ENCODE measurements at places on chromosomes 1 and 21.

- no peak for DNase-seq
Observed at GRCh38 chr1:216119600-216119999, 303.6 kb downstream of the USH2A start.

DNA sequence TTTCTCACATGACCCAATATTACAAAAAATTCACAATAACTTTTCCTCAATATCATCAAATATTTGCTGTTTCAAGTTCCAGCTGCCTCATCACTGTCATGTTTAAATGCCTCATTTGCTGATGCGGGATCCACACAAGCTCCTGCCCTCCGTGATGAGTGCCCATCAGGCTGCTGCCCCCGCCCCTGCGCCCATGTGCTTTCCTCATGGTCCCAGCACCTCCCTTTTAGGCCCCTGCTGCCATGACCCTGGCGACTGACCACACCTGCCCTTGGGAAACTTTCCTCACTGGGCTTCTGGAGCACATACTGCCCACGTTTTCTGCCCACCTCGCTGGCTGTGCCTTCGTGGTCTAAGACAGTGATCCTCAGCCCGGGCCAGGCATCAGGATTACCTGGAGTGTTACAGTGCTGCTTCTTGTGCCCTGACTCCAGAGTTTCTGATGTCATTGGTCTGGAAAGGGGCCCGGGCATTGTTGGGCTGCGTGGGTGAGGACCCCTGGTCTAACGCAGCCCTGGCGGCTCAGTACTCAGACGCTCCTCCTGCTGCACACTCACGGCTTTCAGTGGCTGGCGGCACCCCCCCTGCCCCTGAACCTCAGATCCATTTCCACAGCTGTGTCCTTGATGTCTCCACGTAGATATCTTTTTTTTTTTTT lies 20.5 kb downstream of the PLEKHM2 start:
- DNase-seq: no peak

DNA sequence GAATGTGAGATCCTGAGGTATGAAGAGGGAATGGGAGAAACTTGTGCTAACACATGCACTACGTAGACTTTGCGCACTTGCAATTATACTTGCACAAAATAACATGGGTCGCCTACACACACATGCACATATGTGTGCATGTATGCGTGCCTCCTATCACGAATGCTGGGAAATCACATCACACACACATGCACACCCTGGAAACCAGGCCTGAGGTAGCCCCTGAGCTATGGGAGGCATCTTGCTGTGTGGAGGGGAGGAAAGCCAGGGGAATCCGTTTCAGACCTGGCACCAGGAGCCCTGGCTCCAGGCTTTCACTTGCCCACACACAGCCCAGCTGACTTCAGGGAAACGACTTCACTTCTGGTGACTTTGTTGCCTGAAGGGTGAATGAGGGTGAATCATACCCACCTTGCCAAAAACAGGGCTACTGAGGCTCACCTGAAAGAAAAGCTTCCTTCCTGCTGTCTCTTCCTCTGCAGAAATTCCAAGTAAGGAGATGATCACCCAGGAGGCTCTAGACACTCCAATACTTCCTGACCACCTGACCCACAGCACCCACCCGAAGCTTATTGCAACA lies 136.0 kb upstream of the NGF start:
- no peak for DNase-seq

DNA sequence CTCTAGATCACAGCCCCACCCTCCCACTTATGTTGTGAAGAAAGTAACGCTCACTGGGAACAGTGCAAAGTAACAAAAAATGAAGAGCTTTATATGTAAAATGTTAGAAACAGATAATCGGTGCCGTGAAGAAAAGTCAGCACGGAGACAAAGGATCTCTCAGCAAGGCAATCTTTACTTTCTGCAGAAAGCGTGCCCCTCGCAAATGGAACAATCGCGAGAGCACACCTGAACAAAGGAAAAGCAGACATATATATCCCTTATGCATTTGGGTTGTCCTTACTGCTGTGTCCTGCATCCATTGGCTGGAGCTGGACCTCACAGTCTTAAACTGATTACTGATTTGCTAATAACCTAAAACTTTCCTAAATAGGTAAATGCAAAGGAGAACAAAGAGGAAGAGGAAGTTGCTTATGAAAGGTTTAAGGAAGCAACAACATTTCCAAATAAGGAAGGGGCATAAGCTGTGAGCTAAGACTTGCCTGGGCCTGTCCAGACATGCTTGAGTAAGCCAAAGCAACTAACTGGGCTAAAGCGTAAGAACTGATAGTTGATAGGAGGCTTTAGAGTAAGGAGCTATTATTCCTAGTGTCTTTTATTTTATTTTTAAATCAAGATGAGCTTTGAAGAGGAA lies 89.7 kb downstream of the GTF2B start:
- DNase-seq: no peak

- DNase-seq: no peak
Observed at GRCh38 chr1:3119725-3120124, 50.7 kb downstream of the PRDM16 start.

GRCh38 chr1:30677471-30677870 lies 45.9 kb downstream of the MATN1 start:
- DNase-seq: no peak

- no peak for DNase-seq
Observed at GRCh38 chr1:222653178-222653827, 35.4 kb downstream of the MIA3 start.

GRCh38 chr1:224558904-224559303 lies 57.2 kb upstream of the CNIH3 start:
- no peak for DNase-seq

DNA sequence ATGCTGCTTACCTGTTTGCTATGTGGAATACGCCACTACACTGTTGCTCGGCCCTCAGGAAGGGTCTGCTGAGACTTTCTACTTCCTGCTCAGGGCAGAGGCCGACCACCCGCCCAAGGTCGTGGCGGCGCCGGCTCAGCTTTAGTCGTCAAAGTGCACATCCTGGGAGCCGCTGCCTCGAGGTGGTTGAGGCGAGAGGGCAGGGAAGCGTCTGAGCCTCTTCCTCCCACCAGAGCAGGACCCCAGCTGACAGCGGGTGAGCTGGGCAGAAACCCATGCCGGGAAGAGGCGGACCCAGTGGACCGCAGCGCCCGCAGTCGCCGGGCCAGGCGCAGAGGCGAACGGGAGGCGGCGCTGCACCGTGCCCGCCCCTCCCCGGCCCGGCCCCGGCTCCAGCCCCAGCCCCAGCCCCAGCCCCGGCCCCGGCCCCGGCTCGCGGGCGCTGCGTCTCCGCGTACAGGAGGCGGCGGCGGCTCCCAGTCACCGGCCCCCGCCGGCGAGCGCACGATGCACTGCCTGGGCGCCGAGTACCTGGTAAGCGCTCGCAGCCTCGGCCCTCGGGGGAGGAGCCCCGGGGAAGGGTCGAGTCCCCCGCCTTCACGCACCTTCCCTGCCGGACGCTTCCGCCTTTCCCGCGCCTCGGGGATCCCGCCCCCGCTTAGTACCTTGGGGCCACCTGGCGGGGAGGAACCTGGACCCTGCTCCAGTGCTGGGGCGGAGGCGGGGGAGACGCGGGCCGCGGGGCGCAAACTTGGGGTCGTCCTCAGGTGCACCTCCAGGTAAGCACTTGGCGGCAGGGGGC lies at the start of gene SLC44A3:
Gene SLC44A3 (plus strand): TSS at position 413 of the 802 bp plus-strand sequence. CDS start 95 bp downstream, at position 508.
- no peak for DNase-seq

- DNase-seq: no peak
Observed at GRCh38 chr21:30083225-30083945, 83.2 kb downstream of the CLDN17 start.

All from activated naive CD8-positive, alpha-beta T cell treated with anti-CD3 and anti-CD28 coated beads, Interleukin-2, amount 50 U/mL, for 16 hours (primary cell).